DMS79 (cell line): ENCODE measurements at places on chromosomes 6 and 20.

DNA sequence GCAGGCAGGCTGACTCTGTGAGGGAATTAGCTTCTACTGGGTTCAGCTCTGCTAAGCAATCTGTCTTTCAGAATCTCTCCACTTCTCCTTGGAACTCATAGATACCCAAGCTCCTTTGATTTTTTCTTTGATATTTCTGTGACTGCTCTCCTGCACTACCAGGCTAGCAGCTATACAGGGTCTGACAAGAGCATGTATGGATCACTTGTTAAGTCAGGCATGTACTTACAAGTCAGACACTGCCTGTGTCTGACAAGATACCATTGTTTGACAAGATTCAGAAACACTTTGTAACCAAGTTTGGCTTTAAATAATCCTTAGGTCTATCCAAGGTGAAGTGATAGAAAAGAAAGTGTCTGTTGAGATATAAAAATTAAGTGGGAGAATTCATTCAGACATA lies 79.5 kb downstream of the SESN1 start:
- no peak for DNase-seq

- DNase-seq: peak; percentile 12
Measured at GRCh38 chr20:32476684-32477593, 108.2 kb downstream of the NOL4L start.

DNA sequence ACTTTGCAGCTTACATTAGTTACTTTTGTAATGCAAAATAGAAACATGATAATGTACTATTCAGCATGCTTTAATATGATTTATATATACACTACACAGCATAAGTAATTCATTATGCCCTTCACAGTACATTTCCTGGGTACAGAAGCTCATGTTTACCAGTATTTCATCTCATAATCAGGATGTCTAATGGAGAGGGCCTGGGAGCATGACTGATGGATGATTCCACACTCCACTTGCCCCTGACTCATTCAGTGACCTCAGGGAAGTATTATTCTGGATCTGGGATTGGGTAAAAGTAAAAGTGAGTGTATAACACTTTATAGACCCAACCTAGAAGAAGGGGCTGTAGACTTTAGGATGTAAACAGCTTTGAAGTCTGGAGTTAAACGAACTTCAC lies 31.4 kb upstream of the BACH2 start:
- DNase-seq: peak; percentile 4

DNA sequence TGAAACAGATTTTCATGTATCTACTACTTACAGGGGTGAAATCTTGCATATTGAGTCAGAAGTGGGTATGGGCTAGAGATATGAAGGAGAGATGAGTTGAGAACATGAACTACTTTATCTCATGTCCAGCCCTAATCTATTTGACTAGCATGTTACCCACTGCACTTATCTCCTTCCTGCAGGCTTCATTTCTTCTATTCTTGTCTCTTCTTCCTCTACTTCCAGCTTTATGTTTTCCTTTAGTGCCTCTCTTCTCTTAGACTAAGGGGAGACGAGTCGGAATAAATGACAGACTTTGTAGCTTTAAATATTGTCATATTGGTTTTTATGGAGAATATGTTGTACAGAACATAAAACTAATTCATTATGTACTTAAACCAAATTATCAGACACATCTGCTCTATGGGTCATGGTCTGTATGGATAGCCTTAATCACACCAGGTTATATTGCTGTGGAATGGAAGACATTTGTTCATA lies 5.3 kb downstream of the RAB32 start:
- DNase-seq: no peak

GRCh38 chr20:34701405-34702085 lies 2.6 kb upstream of the TP53INP2 start:
- DNase-seq: no peak

DNA sequence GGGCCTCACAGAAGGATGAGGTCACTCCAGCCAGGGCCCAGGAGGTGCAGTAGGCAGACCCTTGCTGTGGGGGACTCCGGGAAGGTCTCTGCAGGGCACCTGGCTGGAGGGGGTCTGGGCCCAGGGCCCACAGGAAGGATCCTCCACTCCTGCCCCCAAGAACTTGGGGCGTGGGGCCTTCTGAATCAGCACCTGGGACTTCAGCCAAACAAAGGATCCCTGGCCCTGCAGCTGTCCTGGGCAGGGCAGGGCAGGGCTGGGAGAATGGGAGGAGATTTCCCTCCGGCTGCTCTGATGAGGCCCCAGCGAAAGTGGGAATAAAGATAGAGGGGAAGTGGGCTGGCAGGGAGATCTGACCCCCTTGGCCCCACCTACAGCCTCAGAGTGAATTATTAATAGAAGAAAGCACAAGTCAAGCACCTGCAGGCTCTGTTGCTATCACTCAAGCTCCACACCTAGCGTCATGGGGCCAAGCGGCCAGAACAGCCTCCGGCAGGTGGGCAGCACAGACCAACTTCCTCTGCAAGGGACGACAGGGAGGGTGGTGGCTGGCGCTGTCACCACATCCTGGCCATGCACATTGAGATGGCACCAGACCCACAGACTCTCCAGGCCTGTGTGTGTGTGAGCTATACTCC lies 61.6 kb upstream of the MRPS10 start:
- DNase-seq: no peak

GRCh38 chr6:80618953-80619352 lies 512.5 kb downstream of the BCKDHB start:
- no peak for DNase-seq

- DNase-seq: no peak
Measured at GRCh38 chr6:117985916-117986315, 78.9 kb downstream of the SLC35F1 start.

GRCh38 chr6:86107985-86108384 lies 465.3 kb upstream of the SYNCRIP start:
- no peak for DNase-seq

- DNase-seq: peak; percentile 2
Measured at GRCh38 chr6:122033564-122034181, 365.8 kb upstream of the HSF2 start.

DNA sequence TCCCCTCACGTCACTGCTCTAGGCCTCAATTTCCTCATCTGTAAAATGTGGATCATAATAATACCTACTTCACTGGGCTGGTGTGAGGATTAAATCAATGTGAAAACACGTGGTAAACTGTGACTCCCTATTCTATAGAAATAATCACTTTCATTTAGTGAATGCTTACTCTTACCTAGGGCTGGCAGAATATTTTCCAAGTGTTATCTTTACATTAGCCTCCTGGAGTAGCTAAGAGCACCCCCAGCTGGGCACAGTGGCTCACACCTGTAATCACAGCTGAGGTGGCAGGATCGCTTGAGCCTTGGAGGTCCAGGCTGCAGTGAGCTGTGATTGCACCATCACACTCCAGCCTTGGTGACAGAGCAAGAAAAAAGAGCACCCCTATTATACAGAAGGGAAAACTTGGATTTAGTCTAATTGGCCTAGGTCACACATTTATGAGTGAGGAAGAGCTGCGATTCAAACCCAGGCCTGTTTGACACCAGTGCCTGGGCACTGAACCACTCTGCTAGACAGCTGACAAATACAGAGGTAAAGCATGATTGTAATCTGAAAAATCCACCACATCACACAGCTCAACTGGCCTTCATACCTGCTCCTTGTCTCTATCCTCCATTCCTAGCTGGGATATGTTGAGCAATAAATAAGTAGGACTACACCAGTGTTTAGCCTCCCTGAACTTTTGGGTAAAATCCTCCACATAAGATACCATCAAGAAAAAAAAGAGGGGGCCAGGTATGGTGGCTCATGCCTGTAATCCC lies 1.4 kb upstream of the SNTA1 start:
- DNase-seq: no peak

DNA sequence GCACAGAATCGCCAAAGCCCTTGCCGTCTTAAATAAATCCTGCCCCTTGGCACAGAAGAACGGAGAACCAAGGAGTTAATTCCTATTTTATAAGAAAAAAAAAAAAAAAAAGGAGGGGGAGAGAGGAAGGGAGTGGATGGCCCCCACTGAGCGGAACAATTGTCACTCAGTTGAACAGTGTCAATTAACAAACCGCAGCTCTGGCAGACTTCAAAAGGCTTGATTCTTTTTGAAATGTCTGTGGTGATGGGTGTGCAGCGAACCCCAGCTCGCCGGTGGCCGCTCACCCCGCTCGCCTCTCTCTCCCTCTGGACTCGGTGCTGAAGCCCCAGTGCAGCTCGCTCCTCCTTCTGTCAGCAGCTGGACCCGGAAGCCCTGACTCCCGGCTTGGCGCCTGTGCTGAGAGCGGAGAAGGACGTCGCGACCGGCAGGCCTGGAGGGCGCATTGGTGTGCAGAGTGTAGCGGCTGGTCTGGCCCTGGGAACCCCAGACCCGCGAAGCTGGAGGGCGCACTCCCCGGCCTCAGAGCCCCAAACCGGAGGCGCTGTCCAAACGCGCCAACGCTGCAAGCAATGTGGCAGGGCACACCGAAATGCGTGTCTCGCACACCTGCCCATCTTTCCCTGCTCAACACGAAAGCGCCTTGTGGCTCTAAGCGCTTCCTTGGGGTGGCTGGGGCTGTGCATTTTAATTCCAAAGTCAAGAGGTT lies 3.4 kb downstream of the LINC00237 start:
- DNase-seq: no peak

DNA sequence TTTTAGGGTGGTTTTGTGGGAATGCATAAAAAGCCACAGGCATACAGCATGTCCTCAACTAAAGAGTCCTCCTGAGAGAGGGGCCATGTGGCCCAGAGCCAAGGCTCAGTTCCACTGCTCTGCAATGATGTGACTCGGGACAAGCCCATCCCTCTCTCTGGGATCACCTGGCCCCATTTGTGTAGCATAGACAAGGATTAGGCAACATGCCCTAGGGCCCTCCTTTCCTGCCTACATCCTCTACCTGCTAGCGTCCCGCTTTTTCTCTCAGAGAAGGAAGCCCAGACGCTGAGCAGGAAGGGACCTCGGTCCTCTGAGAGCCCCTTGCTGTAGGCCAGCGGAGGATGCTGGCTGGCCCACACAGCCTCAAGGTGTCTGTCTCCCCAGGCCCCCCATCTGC lies 8.8 kb downstream of the TGM2 start:
- no peak for DNase-seq

DNA sequence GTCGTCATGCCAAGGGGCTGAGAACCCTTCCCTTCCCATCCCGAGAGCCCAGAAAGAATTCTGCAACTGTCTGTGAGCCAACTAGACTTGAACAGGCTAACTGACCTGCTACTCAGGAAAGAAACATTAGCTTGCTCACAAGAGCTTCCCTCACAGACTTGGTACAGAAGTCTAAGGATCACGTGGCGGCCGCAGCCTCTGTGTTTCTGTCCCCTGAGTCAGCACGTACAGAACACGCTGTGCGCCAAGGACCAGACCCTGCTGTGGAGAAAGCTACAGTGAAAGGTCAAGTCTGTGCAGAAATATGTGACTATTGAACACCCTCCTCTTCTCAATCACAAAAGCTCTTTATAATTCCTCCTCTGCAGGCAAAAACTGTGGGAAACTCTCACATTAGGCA lies 151.3 kb upstream of the QKI start:
- no peak for DNase-seq

DNA sequence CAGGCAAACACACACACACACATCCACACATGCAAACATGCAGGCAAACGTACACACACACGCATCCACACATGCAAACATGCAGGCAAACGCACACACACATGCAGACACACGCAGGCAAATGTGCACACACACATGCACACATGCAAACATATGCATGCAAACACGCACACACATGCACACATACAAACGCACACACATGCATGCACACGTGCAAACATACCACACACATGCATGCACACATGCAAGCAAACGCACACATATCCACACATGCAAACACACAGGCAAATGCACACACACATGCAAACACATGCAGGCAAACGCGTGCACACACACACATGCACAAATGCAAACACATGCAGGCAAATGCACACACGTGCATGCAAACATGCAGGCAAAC lies 46.9 kb upstream of the RIN2 start:
- no peak for DNase-seq
